ENCODE measurements at places on chromosomes 3 and 15.
A peak's percentile ranks its signal among the peaks of the same experiment; 100 is the strongest.

DNA sequence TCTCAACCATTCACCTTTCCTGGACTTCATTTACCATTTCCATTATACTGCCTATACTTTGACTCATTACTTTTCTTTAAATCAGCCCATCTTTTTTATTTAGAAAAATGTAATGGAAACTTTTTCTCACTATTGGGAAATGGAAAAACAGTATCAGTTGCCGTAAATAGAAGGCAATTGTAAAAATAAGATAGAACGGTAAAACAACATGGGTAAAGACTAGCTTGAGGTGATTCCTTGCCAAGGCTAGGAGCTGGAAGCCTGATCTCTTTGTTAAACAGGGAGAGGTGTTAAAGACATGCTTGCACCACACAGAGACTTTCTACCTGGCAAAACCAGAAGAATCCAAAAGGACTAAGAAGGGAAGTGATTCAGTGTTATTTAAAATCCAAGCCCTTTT is 5.9 kb downstream of the FGD5 start:
- DNase-seq: no peak

DNA sequence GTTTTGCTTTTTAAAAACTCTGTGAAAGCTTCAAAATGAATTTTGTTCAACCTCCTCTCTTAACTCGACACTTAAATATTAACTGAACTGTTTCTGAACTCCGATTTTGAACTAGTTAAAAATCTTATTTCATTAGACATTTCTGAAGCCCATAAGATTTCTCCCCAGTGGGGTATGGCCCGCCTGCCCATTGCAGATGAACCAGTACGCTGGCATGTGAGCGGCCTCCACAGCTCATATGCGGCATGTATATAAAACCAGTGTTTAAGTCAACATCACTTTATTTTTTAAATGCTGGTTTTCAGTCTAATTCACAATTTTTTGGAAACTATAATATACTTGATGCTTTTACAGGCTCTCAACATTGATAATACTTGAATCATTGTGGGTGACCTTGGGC is 50.2 kb downstream of the CPN2 start:
- DNase-seq: no peak

- DNase-seq: no peak
Observed at GRCh38 chr3:53719796-53720195, 126.4 kb downstream of the CHDH start.

DNA sequence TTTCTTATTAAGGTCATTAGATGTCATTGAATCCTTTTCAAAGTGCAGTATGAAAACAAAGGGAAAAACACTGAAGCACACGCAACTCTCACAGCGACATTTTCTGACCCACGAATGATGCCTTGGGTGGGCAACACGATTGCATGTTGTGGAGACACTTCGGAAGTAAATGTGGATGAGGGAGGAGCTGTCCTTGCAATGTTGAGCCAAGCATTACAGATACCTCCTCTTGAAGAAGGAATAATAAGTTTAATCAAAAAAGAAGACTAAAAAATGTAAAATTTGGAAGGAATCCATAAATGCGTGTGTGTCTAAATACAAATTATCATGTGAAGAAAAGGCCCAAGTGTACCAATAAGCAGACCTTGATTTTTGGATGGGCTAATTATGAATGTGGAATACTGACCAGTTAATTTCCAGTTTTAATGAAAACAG is 16.9 kb downstream of the THBS1 start:
- DNase-seq: no peak

DNA sequence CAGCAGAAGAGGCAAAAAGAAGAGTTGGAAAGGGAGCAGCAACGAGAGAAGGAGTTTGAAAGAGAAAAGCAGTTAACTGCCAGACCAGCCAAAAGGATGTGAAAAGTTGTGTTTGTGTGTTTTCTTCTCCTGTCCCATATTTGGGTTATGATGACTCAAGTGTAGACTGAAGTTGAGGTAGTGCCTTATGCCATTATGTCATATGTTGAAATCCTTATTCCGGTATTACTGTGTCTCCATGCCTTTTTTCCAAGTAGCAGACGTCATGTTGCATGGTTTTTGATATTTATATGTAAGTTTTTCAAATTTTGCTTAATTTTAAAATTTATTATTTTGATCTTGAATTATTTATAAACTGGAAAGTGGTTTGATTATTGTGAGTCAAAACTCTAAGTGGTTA is 19.2 kb downstream of the BLOC1S6 start:
- DNase-seq: no peak

DNA sequence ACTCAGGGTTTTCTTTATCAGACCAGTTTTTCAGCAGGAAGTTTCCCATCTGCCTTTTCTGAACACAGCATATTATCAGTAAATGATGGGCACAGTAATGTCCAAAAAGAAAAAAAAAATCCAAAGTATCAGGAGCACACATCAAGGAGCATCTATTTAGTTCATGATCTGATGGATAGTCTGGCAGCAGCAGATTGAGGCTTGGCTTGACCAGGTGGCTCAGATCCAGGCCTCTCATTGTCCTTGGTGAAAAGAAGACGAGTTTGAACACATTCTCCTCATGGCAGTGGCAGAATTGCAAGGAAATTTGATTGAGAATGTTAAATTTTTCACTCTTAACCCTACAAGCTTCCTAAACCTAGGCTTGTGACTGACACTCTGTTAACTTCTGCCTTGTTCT is 192.9 kb downstream of the OXSM start:
- no peak for DNase-seq

GRCh38 chr3:47265008-47265407 is 17.6 kb downstream of the KIF9 start:
- no peak for DNase-seq

DNA sequence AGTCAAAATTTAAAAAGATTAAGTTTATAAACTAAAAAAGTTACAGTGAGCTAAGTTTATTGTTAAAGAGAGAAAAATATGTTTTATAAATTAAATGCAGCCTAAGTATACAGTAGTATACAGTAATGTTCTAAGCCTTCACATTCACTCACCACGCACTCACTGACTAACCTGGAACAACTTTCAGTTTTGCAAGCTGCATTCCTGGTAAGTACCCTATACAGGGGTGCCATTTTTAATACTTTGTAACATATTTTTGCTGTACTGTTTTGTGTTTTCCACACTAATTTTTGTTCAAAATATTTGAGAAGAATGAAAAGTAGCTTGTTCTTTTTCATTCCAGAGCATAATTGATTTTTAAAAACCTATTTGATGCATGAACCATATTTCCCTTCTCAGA is 524.9 kb downstream of the RBMS3 start:
- no peak for DNase-seq

DNA sequence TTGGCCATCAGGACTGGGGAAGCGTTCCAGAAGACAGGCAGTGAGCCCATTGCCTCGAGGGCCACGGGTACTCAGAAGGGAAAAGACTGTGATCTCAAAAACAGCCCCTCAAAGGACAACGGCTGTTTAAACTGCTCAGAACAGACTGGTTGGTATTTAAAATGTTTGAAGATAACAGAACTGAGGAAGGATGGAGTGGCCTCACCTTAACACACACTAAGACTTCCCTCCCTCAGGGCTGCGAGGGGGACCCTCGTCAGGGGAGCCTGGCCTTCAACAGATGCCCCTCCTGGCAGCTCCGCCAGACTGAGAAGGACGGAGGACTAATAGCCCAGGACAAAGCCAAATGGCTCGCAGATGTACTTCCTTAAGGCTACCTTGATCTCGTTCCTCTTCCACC is 2.6 kb downstream of the STIMATE start:
- no peak for DNase-seq

- DNase-seq: peak; percentile 36
Observed at GRCh38 chr3:51799879-51800749, 21.1 kb upstream of the IQCF6 start.

- no peak for DNase-seq
Observed at GRCh38 chr3:68088636-68089035, 434.2 kb upstream of the SUCLG2 start.
